SK-MEL-5 (cell line): ENCODE measurements at places on chromosomes 2 and 18. TPM values are rescaled to one million over a fixed set of nuclear protein-coding genes. Genes with fewer than 3 reads are reported as not detected.

GRCh38 chr18:56831988-56832387 is 180.8 kb downstream of the WDR7 start:
- DNase-seq: no peak

- DNase-seq: no peak
Measured at GRCh38 chr2:213175673-213176247, 24.3 kb upstream of the IKZF2 start.

Gene RESP18
- total RNA-seq: not detected in 2 replicates

- no peak for DNase-seq
Measured at GRCh38 chr2:184125867-184126266, 472.5 kb upstream of the ZNF804A start.

GRCh38 chr2:240624950-240625621 is at the start of gene GPR35:
GPR35 (plus strand) TSS chr2:240625480; CDS start chr2:240629953, 4,473 bp downstream.
- DNase-seq: no peak

- DNase-seq: no peak
Measured at GRCh38 chr2:88252646-88253045, 82.5 kb downstream of the THNSL2 start.

Gene ZAP70
- not detected in 2 replicates for total RNA-seq

DNA sequence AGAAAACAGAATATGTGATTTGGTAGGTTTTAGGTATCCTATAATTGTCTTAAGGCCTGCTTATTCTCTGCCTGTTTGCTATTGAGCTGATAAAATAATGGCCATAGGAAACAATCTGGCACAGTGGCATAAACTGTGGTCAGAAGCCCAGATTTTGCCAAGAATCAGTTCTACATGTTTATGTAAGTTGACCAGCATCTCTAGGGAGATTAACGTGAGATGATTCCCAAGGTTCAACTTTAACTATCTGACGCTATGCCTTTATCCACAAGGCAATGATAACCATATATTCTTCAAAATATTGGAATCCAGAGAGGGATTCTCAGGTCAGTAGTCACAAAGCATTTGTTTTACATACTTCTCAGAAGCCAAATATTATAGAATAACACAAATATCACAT is 25.6 kb downstream of the AP1S3 start:
- DNase-seq: no peak

- no peak for DNase-seq
Measured at GRCh38 chr2:9280224-9280623, 73.6 kb downstream of the ASAP2 start.

DNA sequence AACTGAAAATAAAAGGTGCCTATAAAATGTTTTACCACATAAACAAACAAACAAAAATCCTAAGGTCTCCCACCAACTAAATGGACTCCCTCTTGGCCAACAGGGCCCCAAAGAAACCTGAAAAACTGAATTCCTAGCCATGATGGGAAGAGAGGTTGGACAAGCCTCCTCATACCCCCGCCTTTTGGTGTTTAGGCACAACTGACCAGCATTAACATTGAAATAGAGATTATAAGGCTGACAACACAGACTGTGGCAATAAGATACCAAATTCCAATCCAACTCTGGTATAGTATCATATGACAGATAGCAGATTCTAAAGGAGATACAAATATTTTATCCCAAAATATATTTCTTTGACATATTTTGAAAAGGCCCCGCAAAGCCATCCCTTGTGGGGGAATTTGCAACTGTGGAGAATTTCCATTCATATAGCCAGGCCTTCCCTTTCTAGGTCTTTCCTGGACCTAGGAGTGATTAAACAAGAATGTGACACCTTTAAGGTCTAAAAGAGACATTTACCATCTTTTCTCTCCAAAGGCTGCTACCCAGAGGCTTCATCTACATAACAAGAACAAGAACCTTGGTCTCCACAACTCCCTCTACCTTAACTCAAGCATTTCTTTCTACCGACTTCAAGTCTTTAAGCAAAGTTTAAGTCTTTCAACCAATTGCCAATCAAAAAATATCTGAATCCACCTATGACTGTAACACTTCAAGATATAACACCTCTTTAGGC is 80.0 kb downstream of the CHN1 start:
- DNase-seq: no peak

Gene EGR4
- total RNA-seq: not detected in 2 replicates

Gene FNDC4
- 1.2 and 1.5 TPM in 2 replicates for total RNA-seq

DNA sequence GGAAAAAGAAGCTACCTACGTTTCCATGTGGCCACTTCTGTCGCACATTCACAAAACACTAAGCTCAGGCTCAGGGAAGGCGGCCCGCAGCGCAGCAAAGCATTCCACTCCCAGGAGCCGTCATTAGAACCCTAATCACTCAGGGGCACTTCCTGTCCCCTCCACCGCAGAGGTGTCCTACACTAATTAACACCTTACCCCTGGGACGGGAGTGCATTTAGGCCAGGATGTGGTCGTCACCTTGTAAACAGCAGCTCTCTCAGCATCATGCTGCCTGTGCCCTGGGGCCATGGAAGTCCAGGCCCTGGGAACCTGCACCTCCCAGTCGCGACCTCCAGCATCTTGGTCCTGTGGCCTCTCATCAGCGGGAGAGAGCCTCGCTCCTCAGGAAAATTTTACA is 359.8 kb upstream of the SALL3 start:
- no peak for DNase-seq

Gene GGCX
- total RNA-seq: 71.5 and 90.9 TPM in 2 replicates

Gene ELP2
- 174 and 208 TPM in 2 replicates for total RNA-seq

- DNase-seq: no peak
Measured at GRCh38 chr2:19070886-19071285, 287.5 kb downstream of the OSR1 start.

Gene CHRNA1
- 0.11 TPM in 1 of 2 replicates, not detected in the other for total RNA-seq

- no peak for DNase-seq
Measured at GRCh38 chr2:236918545-236918944, 167.1 kb upstream of the COPS8 start.
